H1 (cell line): ENCODE measurements at places on chromosomes 4 and X.

GRCh38 chr4:75822416-75822815 is 79.8 kb downstream of the PPEF2 start:
- no peak for DNase-seq

- no peak for DNase-seq
Measured at GRCh38 chr4:148044912-148045352, 313.0 kb downstream of the ARHGAP10 start.

GRCh38 chr4:169998981-169999380 is 27.2 kb downstream of the MFAP3L start:
- DNase-seq, result no peak

- DNase-seq, result no peak
Measured at GRCh38 chrX:130810561-130810960, 92.4 kb downstream of the ENOX2 start.

- DNase-seq, result no peak
Measured at GRCh38 chr4:30461218-30461617, 259.0 kb upstream of the PCDH7 start.
